Hypothalamus (tissue), 51 donors: ENCODE measurements at places on chromosomes 13 and 19.

GRCh38 chr13:30863796-30864195 is 42.3 kb upstream of the MEDAG start:
- no peak for DNase-seq

- no peak for DNase-seq
Measured at GRCh38 chr19:18543814-18544475, 572 bp upstream of the FKBP8 start.

DNA sequence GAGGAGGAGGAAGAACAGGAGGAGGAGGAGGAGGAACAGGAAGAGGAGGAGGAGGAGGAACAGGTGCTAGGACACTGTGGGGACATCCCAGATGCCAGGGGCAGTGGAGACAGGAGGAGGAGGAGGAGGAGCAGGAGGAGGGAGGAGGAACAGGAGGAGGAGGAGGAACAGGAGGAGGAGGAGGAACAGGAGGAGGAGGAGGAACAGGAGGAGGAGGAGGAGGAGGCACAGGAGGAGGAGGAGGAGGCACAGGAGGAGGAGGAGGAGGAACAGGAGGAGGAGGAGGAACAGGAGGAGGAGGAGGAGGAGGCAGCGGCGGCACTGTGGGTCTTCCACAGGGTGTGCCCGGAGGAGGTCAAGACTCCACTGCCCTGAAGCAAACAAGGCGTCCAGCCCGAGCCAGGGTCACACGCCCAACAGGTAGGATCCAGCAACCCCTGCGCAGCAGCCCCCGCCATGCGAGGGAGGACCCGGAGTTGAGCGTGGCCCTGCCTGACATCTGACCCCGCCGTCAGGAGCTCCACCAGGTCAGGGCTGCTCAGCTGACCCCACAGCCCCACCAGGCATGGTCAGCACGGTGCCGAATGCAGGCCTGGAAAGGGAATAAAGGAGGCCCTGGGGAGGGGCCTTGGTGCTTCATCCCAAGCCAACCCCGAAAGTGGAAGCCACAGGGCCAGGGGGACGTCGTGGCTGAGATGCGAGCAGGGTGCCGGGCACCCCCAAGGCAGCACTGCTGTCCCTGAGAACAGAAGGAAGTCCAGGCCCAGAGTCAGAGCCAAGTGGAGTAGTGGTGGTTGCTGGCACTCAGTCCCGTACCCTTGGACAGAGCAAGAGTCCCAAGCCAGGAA is 9.2 kb downstream of the SBNO2 start:
- peak; percentile 16 for DNase-seq

GRCh38 chr13:101579281-101579802 is 126.9 kb downstream of the ITGBL1 start:
- DNase-seq = no peak

GRCh38 chr13:21748166-21748565 is 77.3 kb downstream of the FGF9 start:
- DNase-seq = no peak

- DNase-seq = no peak
Measured at GRCh38 chr19:34124828-34125227, 47.5 kb upstream of the LSM14A start.

DNA sequence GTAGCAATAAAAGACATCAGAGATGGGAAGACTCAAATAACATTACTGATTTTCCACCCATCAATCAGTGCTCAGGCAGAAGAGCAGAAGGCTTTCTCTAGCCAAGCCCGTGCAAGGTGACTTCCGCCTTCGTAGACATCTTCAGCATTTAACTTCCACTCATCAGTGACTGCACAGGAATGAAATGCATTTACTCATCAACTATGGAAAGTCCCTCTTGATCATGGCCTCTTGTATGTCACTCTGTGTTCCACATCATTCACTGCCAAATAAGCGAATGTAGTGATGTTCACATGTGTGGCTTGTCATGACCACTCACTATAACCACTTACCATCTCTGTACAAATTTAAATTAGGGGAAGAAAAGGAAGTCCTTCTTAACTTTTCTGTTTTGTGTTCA is 49.4 kb downstream of the SACS start:
- no peak for DNase-seq

DNA sequence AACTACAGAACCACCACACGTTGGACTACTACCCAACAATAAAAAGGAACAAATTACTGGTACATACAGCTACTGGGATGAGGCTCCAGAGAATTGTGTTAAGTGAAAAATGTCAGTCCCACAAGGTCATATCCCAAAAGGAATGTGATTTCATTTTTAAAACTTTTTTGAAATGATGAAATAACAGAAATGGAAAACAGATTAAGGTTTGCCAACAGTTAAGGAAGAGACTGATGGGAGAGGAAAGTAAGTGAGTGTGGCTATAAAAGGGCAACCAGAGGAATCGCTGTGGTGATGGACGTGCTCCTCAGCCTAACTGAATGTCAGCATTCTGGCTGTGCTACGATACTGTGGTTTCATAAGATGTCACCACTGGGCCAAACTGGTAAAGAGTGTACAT is 512.8 kb downstream of the UQCRFS1 start:
- no peak for DNase-seq

DNA sequence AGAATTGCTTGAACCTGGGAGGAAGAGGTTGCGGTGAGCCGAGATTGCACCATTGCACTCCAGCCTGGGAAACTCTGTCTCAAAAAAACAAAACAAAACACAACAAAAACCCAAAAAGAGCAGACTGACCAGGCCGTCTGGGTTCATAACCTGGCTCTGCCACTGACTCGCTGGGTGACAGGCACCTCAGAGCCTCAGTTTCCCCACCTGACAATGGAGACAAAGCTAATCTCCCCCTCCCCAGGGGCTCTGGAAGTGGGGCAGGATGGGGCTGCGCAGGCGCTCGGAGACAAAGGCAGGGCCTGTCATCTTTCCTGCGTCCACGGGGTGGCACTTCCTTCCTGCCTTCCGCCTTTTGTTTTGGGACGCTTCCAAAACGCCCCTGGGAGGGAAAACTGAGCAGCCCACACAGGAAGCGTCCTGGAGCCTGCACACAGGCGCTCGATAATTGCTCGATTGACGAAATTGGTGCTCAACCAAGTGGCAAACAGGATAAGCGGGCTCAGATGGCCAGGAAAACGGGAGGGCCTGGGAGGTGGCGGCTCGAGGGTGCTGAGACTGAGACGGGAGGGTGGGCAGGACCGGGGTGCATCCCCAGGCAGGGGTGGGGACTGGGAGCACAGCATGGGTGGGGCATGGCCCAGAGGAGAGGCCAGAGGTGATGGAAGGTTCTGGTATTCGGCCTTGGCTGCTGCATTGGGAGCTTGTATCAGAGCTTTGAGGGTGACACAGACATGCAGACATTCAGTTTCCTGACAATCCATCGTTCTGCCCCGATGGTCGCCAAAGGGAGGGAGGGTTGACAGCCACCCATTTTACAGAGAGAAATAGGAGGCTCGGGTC is 17.8 kb downstream of the SPC24 start:
- DNase-seq = peak; percentile 52

GRCh38 chr13:23701636-23702035 is 131.4 kb downstream of the TNFRSF19 start:
- no peak for DNase-seq

DNA sequence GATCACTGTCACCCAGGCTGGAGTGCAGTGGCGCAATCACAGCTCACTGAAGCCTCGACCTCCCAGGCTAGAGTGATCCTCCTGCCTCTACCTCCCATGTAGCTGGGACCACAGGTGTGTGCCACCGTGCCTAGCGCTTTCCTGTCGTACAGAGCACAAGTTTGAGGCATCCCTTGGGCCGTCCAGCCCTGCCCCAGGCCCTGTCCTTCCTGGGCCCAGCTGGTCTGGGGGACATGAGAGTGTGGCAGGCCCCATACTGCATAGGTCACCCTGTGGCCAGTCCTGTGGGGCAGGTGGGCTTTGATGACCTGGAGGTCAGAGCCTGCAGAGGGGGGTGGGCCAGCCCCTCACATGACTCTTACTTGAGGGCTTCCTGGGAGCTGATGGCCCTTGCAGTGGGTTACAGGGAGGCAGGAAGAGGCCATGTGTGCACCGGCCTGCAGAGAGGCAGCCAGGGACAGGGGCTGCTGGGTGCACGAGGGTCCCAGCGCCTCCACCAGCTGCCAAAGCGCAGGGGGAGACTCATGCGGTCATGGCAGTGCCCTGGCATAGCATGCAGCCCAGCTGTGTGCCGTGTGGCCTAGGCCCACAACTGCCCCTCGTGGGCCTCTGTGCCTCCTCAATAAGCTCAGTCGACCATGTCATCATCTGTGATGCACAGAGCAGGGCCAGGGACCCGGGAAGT is 61.4 kb downstream of the KDM4B start:
- DNase-seq = no peak

DNA sequence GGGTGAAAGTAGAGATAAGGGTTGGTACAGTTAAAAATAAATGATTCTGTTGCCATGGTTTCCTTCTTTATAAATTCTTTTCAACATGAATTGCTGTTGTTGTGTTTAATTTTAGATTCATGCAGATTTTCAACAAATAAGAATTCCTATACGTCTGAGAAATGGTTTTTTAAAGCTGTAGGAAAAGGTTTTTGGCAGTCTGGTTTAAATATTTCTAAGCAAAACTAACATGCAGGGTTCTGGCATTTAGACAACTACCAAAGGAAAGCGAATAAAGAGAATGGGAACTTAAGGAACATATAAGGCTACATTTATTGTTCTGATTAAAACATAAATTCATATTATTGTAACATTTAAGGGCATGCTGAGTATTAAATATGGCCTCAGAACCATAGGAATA is 203.0 kb upstream of the MIR17HG start:
- DNase-seq = no peak

- DNase-seq = no peak
Measured at GRCh38 chr19:55189403-55189835, 9.3 kb upstream of the SYT5 start.

DNA sequence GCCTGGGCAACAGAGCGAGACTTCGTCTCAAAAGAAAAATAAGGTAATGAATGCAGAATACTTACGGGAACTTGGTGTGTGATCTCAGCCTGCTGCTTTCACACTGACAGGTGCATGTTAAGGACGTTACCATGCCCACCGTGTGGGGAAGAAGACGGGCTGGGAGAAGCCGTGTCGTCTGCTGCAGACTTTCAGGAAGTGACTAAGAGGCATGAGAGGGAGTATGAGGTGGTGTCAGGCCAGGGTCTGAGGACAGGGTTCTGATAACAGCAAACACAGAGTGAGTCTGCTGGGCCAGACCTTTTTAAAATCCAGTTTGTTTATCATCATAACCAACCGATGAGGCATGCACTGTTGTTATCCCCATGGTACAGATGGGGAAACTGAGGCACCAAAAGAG is 13.6 kb upstream of the GALP start:
- DNase-seq = no peak

DNA sequence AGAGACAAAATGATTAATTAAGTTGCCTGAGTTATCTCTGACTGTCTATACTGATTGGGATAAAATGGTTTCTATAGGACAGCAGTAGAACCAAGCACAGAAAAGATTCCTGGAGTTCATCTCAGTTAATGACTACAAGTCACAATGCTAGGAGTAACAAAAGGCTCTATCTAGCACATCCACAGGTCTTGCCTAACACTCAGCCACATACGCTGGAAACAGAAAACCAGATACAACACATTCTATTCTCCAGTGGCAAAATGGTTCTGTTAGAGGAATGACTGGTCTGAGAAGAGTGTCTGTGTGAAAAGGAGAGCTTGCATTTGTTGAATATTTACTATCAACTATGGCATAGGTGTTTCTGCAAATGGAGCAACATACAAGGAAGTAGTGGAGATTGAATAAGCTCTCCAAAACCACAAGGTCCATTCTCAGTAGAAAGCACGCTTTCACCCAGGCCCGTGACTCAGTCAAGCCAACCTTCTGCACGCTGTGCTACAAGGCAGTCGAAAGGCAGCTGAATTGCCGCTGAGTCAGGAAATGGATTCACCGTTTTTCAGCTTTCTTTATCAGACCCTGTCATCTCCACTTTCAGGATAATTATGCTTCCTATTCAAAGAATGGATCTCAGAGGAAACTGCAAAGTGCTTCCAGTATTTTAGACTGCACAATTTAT is 761.5 kb downstream of the EFNB2 start:
- no peak for DNase-seq

GRCh38 chr19:1824252-1824622 is 12.2 kb upstream of the ATP8B3 start:
- DNase-seq = no peak

GRCh38 chr13:43237616-43238015 is 214.2 kb downstream of the DNAJC15 start:
- DNase-seq = no peak

GRCh38 chr13:49240017-49240416 is 7.7 kb upstream of the CDADC1 start:
- no peak for DNase-seq

DNA sequence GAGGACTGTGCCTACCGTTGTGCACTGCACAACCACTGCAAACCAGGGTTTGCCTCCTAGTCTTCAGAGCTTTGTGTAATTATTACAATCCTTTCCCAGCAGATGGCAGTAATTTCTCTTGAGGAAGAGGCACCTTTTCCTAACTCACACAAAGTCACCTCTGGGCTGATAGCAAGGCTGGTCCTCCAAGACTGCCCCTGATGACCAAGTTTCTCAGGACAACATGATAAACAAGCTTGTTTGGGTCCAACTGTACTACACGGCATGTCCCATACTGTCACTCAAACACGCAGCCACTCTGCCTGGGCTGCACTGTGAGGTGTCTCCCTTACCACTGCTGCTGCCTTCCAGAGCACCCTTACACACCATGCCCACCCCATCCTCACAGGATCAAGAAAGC is 39.3 kb downstream of the RFXAP start:
- DNase-seq = no peak

GRCh38 chr13:60074397-60074796 is 89.3 kb downstream of the DIAPH3 start:
- DNase-seq = no peak

- peak; percentile 77 for DNase-seq
Measured at GRCh38 chr19:8240274-8241229, 31.4 kb downstream of the CERS4 start.
